Astrocyte of the spinal cord (primary cell): ENCODE measurements at places on chromosomes 4 and X.

DNA sequence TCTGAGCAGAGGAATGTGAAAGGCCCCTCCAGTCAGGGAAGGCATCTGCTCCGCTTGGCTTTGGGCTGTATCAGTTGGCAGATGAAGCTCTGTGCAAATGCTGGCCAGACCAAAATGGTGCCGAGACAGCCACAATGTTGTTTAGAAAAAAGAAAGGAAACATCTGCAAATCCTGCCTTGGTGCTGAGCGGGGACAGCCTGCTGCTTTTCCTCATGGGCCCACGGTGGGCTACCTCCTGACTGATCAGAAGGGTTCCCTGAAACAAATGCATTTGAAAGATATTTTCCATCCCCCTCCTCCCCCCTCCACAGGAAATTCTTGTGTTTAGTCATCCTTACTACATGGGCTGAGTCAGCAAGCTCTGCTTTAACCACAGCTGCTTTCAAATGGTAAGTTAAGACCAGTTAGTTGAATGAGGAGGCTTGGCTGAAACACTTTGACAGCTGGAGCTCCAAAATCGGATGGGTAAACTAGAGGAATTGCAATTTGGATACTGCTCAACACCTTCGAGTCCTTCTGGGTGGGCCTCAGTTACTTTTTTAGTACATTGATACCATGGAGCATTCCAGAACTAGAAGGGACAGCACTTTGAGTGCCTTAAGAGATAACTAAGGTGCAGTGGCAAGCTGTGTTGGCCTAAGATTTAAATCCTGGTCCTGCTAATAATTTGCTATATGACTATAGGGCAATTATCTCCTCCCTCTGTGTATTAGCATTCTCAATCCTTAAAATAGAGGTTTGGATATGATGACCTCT, 36.0 kb downstream of the PLAC1 start:
- DNase-seq: peak; percentile 89

GRCh38 chr4:166965562-166965961, 268.7 kb downstream of the SPOCK3 start:
- DNase-seq: no peak

- no peak for DNase-seq
Measured at GRCh38 chr4:141090473-141090872, 42.8 kb downstream of the RNF150 start.

GRCh38 chr4:184748251-184748652, 14.4 kb upstream of the CENPU start:
- no peak for DNase-seq

- peak; percentile 96 for DNase-seq
Measured at GRCh38 chr4:183200453-183200852, 101.4 kb downstream of the WWC2 start.

GRCh38 chr4:5292101-5292500, 240.8 kb downstream of the STK32B start:
- no peak for DNase-seq

DNA sequence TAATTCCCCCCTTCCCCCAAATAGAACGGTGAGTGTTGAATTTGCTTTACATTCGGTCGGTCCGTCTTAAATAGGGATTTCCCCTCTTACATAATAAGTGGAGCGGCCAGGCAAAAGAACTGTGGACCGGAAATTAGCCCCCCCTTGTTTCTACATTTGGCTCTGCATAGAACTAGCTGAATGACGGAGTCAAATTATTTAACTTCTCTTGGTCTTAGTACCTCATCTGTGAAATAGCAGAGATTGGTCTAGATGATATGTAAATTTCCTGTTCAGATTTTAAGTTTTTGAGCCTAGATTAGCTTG, 1.3 kb downstream of the SPATA18 start:
- DNase-seq: peak; percentile 22

DNA sequence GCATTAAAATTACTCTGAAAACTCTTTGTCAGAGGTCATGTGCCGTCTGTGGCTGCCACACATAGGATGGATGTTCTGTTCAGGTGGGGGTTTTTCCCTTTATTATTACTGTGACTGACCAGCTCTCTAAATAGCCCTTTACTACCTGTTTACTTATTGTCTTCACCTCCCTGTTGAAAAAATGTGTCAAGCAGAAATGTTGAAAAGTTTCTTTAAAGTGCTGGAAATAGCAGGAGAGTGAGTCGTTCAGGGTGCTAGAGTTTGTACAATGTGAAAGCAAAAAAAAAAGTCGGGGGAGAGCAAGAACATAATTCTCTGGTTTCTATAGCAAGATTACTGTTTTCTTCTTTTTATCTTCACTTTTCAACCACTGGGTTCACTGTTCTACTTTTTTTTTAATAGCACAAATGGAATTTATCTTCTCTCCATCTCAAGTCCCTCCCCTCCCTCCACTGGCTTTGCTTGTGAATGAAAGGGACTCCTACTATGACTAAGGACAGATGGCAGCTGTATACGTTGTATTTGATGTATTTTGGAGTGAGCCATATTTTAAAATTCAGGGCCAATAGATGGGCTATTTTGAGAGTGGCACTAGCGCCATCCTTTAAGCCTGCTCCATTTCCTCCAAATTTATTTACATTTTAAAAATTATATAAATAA, 33.3 kb downstream of the ARX start:
- DNase-seq: no peak

GRCh38 chrX:77276742-77277141, 170.4 kb upstream of the FGF16 start:
- DNase-seq: no peak

DNA sequence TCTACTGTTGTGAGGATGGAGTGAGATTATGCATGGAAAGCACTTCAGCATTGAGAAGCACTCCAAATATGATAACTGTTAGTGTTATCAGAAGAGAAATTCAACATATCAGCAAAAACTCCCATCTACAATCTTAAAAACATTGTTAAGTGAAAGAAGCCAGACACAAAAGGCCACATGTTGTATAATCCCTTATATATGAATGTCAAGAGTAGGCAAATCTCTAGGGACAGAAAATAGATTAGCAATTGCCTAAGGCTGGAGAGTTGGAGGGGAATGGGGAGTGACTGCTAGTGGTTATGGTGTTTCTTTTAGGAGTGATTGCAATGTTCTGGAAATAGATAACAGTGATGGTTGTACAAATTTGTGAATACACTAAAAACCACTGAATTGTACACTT, 122.5 kb upstream of the LNX1 start:
- DNase-seq: no peak

DNA sequence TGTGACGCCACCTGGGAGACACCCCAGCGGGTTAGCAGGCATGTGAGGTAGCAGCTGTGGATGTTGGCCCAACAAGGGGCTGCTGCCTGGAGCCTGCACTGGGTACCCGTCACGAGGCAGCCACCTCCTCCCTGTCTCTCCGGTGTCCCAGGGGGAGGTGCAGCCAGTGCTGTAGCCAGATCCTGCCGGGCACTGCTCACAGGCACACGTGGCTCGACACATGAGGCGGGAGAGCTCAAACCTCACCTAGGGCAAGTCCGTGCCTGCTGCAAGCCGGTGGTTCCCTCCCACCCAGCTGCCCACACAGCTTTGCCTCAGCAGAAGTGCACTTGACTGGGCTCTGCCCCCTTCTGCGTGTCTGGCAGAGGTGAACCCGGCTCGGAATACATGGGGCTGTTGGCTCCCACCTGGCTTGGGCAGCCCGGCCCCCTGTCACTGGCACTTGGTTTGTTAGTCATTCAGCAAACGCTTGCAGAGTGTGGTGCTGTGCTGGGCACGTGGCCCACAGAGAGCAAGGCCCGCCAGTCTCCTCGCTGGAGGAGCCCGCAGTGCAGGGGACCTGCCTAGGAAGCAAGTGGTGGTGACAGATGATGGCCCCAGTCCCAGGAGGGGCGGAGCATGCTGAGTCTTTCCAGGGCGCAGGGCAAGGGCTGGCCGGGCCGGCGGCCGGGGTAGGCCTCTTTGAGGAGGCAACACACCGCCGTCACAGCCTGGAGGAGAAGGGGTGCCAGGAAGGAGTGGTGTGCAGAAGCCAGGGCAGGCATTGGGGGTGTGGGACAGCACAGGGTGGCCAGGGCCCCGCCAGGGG, 10.1 kb upstream of the SH3TC1 start:
- no peak for DNase-seq

GRCh38 chr4:154961263-154961662, 180.2 kb downstream of the RBM46 start:
- no peak for DNase-seq

- DNase-seq: no peak
Measured at GRCh38 chr4:75892508-75892907, 9.7 kb downstream of the PPEF2 start.

DNA sequence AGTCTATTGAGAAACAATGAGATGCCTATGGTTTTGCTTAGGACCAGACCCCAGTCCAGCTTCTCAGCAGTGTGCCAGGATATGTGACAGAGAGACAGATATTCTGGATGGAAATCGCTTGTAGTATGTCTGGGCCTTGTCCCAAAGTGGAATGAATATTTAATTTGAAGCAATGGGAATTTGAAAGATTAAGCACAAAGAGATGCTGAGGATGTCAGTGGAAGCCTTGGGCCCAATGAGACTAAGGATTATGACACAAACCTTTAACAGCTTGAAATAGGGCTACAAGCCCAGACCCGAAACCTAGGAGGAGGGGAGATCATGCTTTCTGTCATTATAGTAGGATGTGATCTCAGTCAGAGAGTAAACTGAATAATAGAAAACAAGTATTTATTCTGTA, 459.2 kb downstream of the FAT4 start:
- no peak for DNase-seq

DNA sequence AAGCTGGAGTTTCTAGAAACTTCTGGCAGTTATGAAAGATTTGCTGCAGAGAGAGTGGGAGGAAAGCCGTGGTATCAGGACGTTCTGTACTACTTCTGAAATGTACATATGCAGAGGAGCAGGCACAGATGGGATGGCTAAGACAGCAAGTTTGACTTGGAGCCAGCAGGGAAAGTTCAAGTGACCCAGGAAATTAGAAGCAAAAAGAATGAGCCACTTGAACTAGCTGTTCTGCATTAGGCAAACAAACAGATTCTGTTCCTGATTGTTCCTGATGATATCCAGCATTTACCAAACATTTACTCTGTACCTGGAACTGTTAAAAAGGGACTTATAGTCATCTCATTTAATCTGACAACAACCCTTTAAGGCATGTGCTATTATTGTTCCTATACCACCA, 41.4 kb upstream of the CXCL13 start:
- DNase-seq: no peak

- peak; percentile 56 for DNase-seq
Measured at GRCh38 chr4:128387600-128388351, 100.2 kb upstream of the PGRMC2 start.

GRCh38 chr4:180203349-180203748, 2039.9 kb upstream of the TENM3 start:
- no peak for DNase-seq

DNA sequence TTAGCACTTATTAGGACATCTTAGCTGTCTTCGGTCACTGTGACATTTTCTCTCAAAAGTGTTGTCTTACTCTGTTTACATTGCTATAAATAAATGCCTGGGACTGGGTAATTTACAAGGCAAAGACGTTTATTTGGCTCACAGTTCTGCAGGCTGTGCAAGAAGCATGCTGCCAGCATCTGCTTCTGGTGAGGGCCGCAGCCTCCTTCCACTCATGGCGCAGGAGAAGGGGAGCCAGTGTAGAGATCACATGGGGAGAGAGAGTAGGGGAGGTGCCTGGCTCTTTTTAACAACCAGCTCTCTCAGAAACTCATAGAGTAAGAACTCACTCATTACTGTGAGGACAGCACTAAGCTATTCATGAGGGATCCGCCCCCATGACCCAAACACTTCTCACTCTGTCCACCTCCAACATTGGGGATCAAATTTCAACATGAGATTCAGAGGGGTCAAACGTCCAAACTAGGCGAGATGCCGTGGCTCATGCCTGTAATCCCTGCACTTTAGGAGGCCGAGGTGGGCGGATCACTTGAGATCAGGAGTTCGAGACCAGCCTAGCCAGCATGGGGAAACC, 43.5 kb upstream of the HERC6 start:
- DNase-seq: no peak

DNA sequence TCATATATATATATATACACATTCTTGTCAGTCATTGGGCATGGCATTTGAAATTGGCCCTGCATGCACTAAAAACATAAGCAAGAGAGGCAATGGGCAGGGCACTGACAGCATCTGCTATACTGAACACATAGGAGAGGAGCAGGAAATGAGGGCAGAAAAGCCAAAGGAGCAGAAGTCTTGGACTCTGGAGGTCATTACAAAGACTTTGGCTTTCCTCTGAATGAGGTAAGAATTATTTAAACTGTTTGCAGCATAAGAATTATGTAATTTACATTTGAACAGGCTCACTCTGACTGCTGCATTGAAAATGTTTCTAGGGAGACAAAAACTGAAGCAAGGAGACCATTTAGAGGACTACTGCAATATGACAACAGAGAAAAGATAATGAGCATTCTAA, 396.5 kb downstream of the PRDM5 start:
- DNase-seq: no peak

- DNase-seq: no peak
Measured at GRCh38 chr4:32572366-32572765, 1852.2 kb downstream of the PCDH7 start.

DNA sequence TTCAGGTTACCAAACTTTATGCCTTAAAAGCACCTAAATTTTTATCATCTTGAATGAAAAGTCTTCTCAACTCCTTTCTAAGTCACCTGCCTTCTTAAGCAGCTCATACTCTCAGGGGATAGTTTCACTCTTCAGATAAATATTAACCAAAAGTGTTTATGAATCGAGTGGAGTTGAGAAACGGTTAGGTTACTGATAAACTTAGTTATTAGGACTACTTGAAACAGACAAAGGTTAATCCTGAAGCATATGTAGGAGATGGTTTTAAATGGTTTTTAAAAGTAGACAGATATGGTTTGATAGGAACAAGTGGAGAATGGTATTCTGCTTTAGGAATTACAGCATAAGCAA, 32.8 kb downstream of the CLDN22 start:
- no peak for DNase-seq

- peak; percentile 73 for DNase-seq
Measured at GRCh38 chrX:53116101-53116500, 22.2 kb downstream of the KANTR start.

GRCh38 chr4:142801966-142802365, 44.1 kb downstream of the INPP4B start:
- DNase-seq: no peak
